ENCODE measurements at places on chromosomes 4 and X.
A peak's percentile ranks its signal among the peaks of the same experiment; 100 is the strongest.

GRCh38 chr4:40525752-40526598 is 103.7 kb downstream of the RBM47 start:
- DNase-seq, result peak; percentile 93

DNA sequence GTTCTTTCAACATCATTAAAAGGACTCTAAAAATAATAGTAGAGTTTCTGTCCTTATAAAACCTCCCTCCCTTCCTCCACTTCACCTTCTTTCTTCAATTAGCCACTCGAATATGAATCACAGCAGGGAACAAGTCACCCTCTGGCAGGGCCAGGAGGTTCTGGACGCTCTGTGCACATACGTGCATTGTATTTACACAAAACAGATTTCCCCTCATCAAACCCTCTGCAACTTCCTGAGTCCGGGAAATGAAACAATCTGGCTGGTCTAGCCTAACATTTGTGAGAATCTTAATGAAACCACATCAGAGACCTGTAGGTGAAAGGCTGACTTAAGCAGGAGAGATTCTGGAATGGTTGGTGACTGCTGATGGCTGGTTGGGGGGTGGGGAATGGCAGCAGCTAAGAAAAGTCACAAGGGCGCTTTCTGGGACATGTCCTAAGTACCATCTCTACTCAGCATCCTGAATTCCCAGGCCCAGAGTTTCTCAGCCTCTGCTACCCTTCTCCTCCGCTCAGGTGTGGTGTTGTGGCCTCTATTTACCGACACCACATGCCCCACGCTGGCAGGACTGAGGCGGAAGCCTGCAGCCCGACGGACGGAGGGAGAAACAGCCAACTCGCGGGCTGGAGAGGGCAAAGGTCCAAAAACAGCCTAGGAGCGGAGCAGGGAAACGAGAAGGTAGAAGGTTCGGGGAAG is 1.0 kb downstream of the ZDHHC9 start:
- peak; percentile 80 for DNase-seq

- no peak for DNase-seq
These were observed 251.8 kb upstream of the GALNTL6 start for GRCh38 chr4:171561419-171561818.

- DNase-seq, result peak; percentile 69
These were observed 21.4 kb downstream of the SH3RF1 start for GRCh38 chr4:169249214-169249973.

DNA sequence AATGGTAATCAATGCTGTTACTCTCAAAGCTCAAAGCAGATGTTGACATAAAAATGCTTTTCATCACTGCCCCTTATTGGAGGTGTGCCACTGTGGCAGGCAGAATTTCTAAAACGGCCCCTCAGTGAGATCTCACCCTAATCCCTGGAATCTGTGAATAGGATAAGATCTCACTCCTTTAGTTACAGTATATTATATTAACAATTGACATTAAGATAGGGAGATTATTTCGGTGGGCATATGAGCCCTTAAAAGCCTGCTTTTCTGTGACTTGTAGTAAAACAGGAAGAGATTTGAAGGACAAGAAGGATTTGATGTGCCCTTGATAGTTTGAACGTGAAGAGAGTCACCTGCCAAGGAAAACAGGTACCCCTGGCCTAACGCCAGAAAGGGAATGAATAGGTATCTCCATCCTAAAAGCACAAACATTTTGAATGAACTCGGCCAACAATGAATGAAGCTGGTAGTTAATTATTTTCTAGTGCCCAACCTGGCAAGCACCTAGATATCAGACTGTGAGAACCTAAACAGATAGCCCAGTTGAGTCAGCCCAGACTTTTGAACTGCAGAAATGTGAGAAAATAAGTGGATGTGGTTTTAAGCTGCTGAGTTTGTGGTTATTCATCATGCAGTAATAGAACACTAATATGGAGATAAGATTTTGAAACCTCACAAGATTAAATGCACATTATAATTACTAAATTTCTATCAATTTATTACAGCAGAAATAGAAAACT is 881.6 kb downstream of the PCDH18 start:
- DNase-seq, result peak; percentile 7

DNA sequence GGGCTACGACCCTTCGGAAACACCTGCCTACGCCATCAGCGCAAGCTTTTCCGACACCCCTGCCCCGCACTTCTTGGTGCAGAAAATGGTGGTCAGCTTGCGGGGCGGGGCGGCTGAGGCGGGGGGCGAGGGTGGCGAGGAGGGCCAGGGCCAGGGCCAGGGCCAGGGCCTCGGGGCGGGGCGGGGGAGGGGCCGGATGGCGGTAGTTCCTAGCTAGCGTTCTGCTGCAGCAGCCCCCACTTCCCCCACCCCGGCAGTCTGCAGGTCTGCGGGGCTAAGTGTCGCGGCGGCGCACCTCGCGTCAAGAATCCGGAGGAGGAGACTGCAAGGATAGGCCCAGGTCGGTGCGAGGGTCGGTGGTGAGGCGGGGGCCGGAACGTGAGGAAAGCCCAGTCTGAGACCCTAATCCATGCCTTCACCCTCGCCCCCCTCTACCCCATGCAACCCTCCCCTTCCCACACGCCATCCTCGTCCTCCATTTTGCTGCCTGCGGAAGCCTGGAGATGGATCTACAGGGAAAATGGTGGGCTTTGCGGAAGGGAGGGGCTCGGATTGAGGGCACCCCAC is 600 bp downstream of the BEX4 start:
- no peak for DNase-seq

GRCh38 chr4:48947731-48948130 is 38.3 kb upstream of the CWH43 start:
- no peak for DNase-seq

DNA sequence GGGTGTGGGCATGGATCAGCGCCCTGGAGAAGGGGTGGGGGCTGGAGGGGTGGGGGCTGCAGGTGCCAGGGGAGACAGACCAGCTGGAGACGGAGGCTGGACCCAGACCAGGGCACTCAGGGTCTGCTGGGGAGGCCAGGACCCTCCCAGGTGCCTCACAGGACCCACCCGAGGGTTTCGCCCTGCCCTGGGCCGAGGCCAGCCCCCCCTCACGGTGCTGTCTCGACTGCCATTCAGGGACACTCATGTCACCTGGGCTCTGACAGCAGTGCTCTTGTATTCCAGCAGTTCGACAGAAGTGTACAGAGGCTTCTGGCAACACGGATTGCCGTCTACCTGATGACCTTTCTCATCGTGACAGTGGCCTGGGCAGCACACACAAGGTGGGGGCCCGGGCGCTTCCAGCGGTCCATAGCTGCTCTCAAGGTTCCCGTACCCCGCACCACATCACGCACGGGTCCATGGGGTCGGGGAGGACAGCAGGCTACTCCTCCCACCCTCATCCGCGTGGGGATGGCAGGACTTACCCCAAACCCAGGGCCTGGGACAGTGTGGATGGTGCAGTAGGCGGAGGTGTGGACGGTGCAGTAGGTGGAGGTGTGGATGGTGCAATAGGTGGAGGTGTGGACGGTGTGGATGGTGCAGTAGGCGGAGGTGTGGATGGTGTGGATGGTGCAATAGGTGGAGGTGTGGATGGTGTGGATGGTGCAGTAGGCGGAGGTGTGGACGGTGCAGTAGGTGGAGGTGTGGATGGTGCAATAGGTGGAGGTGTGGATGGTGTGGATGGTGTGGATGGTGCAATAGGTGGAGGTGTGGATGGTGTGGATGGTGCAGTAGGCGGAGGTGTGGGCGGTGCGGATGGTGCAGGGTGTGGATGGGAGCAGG is 18.1 kb downstream of the TMEM175 start:
- no peak for DNase-seq

GRCh38 chr4:147354237-147354636 is 126.7 kb upstream of the EDNRA start:
- DNase-seq, result no peak

DNA sequence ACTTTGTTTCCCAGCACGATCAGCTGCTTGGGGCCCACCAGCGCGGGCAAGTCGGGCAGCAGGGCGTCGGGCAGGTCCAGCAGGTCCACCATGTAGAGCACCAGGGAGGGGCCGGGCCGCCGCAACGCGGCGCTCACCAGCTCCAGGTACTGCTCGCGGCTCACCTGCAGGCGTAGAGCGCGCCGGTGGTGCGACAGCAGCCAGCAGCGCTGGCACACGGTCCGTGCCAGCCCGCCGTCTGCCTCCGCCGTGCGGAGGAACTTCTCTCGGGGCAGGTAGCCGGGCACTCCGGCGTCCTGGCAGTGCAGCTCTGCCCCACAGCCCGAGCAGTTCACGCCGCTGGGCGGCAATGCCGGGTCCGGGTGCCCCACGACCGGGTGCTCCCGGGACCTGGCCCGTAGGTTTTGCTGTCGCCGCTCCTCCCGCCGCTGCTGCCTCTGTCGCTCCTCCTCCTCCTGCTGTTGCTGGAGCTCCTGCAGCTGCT is 527 bp downstream of the NOA1 start:
- DNase-seq, result no peak

DNA sequence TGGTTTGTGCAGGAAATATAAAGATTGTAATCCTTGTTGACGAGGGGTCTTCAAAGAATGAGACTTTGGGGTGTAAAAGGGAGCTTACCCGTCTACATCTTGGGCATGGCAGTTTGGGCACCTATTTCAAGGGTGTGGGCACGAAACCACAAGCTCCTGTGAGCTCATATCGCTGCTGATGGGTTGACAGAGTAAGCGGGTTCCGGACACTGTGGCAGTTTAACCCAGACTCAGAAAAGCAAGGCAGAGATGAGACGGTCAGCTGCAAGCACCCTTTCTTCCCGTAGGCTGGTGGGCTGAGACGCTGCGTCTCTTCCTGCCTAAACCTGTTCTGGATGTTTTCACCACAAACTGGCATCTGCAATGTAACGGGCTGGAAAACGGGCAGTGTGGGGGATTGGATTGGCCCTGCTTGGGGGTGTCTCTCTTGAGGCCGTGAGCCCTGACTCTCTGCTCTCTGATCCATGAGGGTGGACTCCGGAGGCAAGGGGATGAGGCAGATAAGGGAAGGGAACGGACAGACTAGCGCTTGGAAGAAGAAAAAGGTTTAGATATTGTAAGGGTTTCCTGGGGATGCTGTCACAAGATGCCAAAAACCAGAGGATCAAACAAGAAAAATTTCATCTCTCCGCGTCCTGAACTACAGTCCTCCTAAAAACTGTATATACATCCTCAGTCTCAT is 237.5 kb downstream of the SHOX start:
- no peak for DNase-seq

All from fibroblast of mammary gland (primary cell).